ENCODE measurements at places on chromosomes 13 and 19. TPM values are rescaled to one million over a fixed set of nuclear protein-coding genes. Genes with fewer than 3 reads are reported as not detected.
A peak's percentile ranks its signal among the peaks of the same experiment; 100 is the strongest.

DNA sequence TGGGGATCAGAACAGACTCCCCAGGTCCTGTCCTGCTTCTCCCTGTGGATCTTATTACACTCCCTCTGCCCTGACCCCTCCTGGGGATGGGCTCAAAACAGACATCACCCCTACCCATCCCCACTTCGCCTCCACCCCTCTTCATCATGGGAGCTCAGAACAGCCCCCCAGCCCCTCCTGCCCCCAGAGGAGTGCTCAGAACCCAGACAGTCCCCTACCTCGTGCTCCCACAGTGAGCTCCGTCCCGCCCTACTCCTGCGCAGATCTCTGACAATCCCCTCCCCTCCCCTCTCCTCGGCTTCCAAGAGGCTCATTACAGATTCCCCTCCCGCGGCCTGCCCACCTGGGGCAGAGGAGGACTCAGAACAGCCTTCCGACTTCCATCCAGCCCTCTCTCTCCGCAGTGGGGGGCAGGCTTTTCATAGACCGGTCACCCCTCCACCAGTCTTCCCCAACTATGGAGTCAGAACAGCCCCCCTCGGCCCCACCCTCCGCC, 6.1 kb downstream of the NXNL1 start:
- DNase-seq, result no peak

- no peak for DNase-seq
Observed at GRCh38 chr13:110124201-110124940, 182.6 kb downstream of the COL4A1 start.

DNA sequence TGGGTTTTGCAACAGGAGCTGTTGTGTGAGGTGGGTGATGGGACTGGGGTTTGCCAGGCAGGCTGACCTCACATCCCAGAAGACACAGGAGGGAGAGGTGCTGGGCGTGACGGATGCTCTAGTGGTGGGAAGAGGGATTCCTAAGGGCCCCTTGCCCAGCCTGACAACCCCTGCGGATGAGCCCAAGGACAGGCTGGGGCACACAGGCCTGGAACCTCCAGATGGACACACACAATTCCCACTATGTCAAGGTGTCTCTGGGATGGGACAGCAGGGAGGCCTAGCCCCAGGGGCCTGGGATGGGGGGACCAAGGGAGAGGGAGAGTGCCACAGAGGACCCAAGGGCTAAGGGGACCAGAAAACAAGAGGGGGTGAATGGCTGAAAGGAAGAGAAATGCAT, 191.5 kb downstream of the ZNF536 start:
- DNase-seq, result no peak

GRCh38 chr13:39641645-39642044, 13.8 kb upstream of the COG6 start:
- no peak for DNase-seq

- DNase-seq, result no peak
Observed at GRCh38 chr13:24541127-24541475, 28.5 kb upstream of the PARP4 start.

DNA sequence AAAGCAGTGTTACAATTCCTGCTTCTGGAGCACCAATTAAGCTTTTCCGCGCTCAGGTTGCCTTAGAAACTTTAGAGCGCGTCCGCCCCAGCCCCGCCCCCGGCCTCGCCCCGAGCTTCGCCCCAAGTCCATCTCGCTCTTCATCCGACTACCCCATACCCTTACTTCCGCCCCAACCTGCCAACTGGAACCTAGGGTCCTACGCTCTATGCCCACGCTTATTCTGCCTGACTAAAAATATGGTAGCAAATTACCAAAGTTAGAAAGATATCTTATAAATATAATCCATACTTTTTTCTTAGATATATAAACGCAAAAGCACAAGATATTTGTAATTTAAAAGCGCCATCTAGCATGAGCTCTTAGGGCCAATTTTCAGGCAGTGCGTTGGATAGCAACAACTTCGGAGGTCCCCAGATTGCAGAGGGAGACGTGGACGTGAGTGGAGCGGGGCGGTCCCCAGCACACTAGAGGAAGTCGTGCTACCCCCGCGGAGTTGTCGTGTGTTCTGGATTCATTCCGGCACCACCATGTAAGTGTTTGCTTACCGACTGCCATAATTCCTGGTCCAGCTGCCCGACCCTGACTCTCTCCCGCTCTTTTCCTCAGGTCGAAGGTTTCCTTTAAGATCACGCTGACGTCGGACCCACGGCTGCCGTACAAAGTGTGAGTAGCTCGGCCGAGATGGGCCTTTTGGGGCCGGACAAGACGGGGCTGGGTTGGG, at the start of gene UFM1:
Gene UFM1, plus strand, starts transcription at position 462 of the 724 bp plus-strand sequence. Its CDS starts 69 bp downstream, at position 531.
- peak; percentile 88 for DNase-seq

The RNF225 gene
- polyA plus RNA-seq, result not detected

The ODAD3 gene
- polyA plus RNA-seq, result 2.3 TPM

DNA sequence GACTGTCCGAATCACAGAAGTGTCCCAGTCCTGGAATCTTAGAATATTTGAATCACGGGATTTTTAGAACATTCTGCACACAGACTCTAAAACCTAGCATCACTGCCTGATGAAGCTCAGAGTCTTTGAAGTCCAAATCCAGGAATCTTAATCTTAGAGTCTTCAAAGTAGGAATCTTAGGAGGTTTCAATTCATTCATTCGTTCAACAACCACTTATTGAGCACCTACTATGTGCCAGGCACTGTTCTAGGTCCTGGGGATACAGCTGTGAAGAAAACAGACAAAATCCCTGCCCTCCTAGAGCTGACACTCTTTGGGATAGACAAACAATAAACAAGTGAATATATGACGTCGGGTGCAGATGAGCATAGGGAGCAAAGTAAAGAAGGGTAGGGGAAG, 1.7 kb downstream of the RTN2 start:
- no peak for DNase-seq

DNA sequence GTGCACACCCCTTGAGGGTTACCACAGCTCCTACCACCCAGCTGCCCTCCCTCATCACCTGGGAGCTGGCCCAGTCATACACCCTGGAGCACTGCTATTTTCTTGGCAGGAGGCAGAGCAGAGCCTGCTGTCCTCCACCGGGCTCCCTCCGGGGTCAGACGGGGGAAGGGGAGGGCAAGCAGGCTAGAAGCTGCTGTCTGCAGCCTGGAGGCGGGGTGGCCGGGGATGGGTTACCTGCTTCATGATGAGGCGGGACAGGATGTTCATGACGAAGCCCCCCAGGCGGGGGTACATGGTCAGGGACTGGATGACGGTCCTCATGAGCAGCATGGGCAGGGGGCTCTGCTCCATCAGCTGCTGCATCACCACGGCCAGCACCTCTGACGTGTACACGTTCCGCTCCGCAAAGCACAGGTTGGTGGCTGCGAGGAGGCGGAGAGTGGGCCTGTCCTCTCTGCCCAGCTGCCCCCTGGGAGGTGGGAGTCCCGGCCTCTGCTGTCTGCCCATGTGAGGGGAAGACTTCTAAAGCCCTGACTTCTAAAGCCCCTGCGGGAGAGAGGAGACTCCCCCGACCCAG, 2.7 kb upstream of the RSPH6A start:
- DNase-seq, result no peak

- no peak for DNase-seq
Observed at GRCh38 chr19:40381321-40381720, 8.7 kb downstream of the HIPK4 start.

DNA sequence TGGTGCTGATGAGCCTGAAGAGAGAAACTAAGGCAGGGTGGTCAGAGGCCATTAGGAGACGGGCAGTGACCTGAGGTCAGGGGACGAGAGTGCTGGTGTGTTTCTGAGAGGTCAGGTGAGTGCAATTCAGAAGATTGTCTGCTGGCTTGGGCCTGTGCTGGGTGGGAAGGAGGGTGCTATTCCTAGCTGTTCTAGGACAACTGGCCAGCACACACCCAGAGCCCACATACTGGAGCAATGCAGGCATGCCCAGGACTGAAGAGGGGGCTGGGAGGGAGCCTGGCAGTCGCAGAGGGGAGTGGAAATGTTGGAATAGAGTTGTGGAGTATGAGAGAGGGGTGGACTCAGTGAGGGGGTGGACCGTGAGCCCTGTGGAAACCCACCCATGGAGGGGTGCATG, 16.5 kb downstream of the ARHGEF7 start:
- DNase-seq, result no peak

DNA sequence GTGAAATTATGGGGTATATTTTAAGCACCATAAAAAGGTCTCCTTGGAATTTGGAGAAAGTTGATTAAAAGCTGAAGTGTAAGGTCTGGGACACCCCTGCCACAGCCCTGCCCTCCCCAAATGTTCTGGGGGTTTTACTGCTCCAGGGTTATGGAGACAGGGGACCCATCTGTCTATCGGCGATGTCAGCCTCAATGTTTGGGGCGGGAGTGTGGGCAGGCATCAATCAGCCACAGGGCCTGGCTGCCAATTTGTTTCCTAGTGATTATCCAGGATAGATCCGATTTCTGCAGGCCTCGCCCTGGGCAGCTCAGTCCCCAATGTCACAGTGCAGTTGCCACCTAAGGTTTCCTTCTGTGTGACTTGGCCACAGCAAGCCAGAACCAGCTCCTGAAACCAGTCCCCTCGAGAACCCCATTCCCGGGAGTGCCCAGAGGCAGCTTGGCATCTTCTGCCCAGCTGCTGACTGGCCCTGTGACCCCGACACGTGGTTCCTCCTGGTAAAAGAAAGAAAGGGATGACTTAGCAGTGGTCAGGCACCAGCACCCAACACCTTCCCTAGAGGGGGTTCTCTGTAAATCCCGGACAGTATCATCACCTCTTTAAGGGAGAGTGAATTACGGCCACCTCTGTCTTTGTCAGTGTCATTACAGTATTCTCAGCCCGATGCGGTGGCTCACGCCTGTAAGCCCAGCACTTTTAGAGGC, 41.6 kb downstream of the MYO9B start:
- DNase-seq, result no peak

Data from left renal cortex interstitium (tissue), 4 donors.